ENCODE measurements at places on chromosomes 16 and 17. TPM values are rescaled to one million over a fixed set of nuclear protein-coding genes. Genes with fewer than 3 reads are reported as not detected.

KRTAP9-4 gene
- total RNA-seq, result not detected

TMEM94 gene
- 49.8 TPM for total RNA-seq

CRYBA1 gene
- not detected for total RNA-seq

DHRS7C gene
- total RNA-seq, result not detected

SEC14L5 gene
- 0.04 TPM for total RNA-seq

DUSP14 gene
- total RNA-seq, result 49.3 TPM

GINS3 gene
- 21.8 TPM for total RNA-seq

TNS4 gene
- total RNA-seq, result 178 TPM
